ENCODE measurements at places on chromosomes 1 and 21.
A peak's percentile ranks its signal among the peaks of the same experiment; 100 is the strongest.

- no peak for DNase-seq
Measured at GRCh38 chr1:224114787-224115175, 870 bp downstream of the FBXO28 start.

- no peak for DNase-seq
Measured at GRCh38 chr1:151942882-151943281, 33.6 kb upstream of the THEM4 start.

DNA sequence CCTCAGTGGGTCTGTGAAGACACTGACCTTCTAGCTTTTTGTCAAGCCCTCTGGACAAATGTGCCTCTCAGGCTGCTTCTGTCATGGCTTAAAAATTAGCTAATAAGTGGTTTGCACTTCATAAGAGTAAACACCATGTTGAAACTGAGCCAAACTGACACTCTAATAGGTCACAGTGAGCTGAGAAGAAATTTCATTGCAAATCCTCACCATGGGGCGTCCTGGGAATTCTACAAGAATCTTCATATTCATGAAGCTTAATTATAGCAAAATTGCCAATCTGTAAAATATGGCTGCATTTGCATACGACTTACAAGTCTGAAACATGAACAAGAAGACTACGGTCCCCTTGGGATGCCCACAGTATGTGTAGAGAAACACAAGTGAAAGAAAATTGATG lies 188.6 kb downstream of the DSCAM start:
- DNase-seq: no peak

- DNase-seq: no peak
Measured at GRCh38 chr1:43418858-43419257, 29.2 kb downstream of the SZT2 start.

GRCh38 chr1:180920702-180921101 lies 8.0 kb downstream of the KIAA1614 start:
- DNase-seq: peak; percentile 54

All from GM10248 (cell line).